ENCODE measurements at places on chromosomes 13 and 19.

GRCh38 chr19:5457709-5458108 lies 2.5 kb downstream of the ZNRF4 start:
- no peak for DNase-seq

GRCh38 chr13:103030776-103031175 lies 35.4 kb downstream of the SLC10A2 start:
- DNase-seq: no peak

GRCh38 chr19:47512183-47512947 lies 2.5 kb downstream of the NAPA start:
- DNase-seq: no peak

DNA sequence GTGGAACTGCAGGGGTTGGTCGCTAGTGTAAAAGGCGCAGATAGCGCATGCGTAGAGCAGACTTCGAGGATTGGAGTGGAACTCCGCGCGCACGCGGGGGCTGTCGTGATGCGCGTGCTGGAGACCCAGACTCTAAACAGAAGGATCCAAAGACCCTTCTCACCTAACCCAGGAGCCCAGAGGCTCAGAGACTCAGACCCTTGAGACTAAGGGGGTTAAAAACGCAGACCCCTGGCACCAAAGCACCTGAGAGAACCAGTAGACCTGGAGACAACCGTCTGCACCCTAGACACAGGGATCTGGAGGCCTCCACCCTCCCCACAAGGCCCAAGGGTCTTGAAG lies 567 bp upstream of the CTU1 start:
- no peak for DNase-seq

GRCh38 chr13:54445453-54445852 lies 1416.8 kb downstream of the OLFM4 start:
- DNase-seq: no peak

GRCh38 chr19:9791552-9792205 lies 23.1 kb upstream of the ZNF846 start:
- peak; percentile 98 for DNase-seq

DNA sequence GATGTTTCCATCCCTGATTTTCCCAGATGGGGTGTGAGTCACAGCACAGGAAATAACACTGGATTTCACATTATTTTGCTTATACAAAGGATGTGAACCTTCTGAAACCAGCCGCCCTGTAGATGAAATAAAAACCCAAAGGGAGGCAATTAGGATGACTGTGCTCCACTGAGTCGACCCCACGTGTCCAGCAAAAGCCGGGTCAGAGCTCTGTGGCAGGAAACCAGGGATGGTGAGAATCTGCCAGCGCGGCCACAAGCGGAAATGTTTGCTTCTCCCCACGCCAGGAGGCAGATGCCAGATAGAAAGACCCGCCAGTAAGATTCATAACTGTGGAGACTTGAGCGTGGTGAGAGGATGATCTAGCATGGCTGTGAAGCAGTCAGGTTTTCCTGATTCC lies 764.4 kb downstream of the LIG4 start:
- no peak for DNase-seq

DNA sequence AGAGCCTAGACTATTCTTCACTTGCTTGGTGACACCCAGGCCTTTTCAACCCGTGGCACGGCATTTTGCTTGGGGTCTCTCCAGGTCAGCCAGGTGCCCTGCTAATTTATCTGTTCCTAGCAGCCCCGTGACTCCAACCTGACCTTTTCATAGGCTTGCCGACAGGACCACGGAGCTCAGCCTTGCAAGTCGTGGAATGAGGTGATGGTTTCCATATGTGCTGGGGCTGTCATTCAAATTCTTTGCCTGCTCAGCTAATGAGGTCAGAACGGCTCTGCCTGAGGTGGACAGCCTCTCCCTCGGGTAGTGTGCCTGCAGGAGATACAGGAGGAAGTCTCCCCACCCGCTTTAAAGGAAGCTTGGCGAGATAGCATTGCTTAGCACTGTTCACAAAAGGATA lies 61.0 kb downstream of the SHISA2 start:
- no peak for DNase-seq

GRCh38 chr19:41746593-41747227 lies 8.6 kb upstream of the CEACAM6 start:
- peak; percentile 41 for DNase-seq

GRCh38 chr19:58560921-58561320 lies 2.5 kb upstream of the UBE2M start:
- DNase-seq: no peak

DNA sequence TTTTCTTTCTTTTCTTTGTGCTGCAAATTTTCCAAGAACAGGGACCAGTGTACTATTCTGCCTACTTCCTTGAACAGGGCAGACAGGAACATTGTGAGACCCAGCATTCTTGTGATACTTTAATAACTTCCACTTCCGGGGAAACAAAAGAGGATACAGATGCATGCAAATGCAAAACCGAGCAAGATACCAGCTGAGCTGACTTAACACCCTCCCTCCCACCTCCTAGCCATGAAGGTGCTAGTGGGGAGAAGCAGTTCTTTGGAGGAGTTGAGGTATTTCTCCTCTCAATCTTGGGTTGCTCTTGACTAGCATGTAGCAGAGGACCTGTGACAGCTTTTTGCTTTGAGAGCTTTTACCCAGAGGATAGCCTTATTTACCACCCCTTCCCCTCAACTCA lies 111.2 kb downstream of the KLF5 start:
- DNase-seq: no peak

DNA sequence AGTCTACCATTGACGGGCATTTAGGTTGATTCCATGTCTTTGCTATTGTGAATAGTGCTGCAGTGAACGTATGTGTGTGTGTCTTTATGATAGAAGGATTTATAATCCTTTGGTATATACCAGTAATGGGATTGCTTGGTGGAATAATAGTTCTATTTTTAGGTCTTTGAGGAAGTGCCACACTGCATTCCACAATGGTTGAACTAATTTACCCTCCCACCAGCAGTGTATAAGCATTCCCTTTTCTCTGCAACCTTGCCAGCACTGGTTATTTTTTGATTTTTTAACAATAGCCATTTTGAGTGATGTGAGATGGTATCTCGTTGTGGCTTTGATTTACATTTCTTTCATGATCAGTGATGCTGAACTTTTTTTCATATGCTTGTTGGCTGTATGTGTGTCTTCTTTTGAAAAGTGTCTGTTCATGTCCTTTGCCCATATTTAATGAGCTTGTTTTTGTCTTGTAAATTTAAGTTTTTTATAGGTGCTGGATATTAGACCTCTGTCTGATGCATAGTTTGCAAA lies 37.5 kb downstream of the RFC3 start:
- DNase-seq: no peak

DNA sequence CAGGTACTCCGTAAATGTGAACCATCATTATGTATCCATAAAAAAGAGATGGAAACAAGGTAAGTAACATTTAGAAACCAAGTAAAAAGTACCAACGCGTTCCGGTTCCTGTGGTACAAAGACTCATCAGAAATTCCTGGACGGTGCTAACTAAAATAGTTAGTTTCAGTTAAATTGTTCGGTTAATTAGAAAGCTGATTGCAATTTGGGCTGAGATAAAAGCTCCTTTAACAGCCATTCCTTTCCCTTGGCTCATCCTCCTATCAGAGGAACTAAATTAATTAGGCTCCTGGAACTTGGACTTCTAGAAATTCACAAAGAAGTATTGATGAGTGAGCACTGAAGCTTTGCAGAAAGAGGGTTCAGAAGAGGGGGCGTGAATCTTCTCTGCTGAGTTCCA lies 63.5 kb downstream of the SOX1 start:
- DNase-seq: no peak

DNA sequence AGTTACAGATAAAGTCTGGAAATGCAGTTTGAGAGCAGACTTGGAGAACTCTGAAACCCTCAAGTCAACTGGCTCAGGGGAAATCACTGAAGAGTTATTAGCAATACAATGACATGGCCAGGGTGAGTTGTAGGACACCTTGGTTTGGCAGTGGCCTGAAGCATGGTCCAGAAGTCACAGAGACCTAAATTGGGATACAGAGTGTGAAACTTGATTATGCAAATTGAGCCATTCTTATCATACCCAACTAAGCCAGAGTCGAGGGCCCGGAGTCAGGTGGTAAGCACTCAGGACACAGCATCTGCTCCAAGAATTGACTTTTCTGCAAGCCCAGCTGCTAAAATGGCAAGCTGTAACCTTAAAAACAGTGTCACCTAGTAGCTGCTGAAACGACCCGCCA lies 224.5 kb downstream of the DCLK1 start:
- DNase-seq: no peak

GRCh38 chr13:80586356-80586755 lies 245.4 kb upstream of the SPRY2 start:
- no peak for DNase-seq

GRCh38 chr13:80783926-80784565 lies 443.1 kb upstream of the SPRY2 start:
- DNase-seq: no peak

DNA sequence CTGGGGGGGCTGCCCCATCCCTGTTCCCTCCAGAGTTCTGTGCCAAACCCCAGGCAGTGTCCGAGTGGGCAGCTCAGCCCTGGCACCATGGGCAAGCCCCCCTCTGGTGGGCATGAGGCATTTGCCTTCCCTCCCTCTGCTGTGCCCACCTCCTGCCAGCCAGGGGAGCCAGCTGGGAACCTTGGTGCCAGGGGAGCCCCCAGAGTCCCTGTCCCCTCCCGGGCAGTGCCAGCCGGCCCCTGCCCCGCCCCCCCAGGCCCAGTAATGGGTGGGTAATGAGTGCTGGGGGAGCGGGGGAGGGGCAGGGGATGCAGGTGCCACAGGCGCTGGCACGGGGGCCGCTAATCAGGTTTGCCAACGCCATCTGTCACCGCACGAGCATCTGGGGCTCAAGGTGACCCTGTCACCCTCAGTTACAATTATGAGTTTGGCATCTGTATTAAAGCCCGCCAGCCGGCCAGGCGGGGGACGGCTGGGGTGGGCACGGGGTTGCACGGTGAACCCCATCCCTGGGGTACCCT lies 5.9 kb downstream of the DAND5 start:
- DNase-seq: peak; percentile 28

- DNase-seq: no peak
Measured at GRCh38 chr13:30744056-30744680, 8.8 kb downstream of the ALOX5AP start.

DNA sequence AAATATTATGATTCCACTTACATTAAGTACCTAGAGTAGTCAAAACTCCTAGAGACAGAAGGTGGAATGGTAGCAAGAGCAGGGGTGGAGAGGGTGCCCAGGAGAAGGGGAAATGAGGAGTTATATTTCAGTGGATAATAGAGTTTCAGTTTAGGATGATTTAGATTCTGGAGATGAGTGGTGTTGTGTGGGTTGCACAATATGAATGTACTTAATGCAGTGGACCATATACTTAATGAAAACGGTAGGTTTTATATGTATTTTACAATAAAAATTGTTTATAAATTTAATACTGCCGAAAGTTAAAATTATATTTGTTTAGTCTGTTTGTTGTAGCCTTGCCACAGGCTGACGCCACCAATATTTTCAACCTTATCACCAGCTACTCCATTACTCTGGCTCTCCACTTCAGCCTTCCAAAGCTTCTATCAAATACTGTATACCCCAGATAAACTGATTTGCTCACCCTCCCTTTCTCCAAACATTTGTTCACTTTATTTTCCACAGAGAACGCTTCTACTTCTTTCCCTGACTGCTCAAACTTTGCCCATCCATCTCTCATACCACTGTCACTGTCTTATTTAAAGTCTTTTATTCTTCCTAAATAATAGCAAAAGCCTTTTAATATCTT lies 1.4 kb upstream of the RBM26 start:
- DNase-seq: no peak

- no peak for DNase-seq
Measured at GRCh38 chr19:2798733-2799132, 13.4 kb downstream of the THOP1 start.

- no peak for DNase-seq
Measured at GRCh38 chr13:76868371-76868770, 17.8 kb downstream of the KCTD12 start.

GRCh38 chr19:2926341-2927031 lies 18.3 kb downstream of the ZNF77 start:
- DNase-seq: no peak

DNA sequence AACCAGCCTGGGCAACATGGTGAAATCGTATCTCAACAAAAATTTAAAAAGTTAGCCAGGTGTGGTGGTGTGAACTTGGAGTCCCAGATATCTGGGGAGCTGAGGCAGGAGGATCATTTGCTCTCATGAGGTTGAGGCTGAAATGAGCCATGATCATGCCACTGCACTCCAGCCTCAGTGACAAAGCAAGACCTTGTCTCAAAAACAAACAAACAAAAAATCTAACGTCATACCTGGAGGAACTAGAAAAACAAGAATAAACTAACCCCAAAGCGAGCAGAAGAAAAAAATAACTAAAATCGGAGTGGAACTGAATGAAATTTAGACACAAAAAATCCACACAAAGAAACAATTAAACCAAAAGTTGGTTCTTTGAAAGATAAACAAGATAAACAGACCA lies 1885.1 kb downstream of the OLFM4 start:
- no peak for DNase-seq

DNA sequence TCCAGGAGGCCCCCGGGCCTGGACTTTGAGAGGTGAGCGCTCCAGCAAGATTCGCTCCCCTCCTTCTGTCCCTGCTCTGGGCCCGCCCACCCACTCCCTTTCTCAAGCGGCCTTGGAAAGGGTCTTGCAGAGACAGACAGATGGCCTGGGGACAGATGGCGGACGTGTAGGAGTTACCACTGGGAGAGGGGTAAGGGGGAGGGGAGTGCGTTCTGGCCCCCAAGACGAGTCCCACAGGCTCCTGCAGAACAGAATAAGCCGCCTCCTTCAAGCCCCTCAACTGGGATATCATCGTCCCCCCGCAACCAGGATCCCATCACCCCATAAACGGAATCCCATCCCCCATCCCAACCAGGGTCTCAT lies 3.6 kb upstream of the TNFAIP8L1 start:
- DNase-seq: peak; percentile 92

DNA sequence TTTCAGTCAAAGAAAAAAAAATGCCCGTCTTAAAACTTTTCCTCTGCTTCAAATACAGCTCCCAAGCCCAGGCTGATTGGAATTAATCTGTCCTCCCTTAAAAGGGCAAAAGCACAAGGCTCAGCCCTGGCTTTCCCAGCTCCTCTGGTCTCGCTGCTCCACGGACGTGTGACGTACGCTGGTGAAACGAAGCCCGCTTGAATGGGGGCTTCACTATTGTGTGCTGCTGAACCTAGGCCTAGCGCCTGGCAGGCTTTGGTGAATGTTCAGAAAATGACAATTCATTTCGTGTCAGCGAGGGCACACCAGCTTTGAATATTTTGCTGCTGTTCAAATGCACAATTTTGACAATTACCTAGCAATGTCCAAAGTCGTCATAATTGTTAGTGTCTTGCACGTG lies 615 bp upstream of the ZNF135 start:
- no peak for DNase-seq
